ENCODE measurements at places on chromosomes 1 and 21. TPM values are rescaled to one million over a fixed set of nuclear protein-coding genes. Genes with fewer than 3 reads are reported as not detected.

DNA sequence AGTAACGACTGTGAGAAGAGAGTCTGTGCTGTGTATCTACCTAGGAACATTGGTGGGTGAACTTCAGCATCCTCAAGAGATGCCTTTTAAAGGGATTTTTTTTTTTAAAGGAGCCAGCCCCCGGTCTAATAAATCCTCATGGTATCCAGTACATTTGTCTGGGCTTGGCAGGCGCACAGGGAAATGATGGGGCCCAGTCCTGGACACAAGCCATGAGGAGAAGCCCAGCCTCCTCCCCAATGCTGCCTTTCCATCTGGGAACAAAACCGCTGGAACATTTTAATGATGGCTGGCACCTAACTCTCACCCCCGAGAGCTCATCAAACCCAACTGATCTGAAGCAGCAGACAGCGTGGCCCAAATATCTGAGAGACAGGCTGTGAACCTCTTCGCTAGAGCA, 64.2 kb downstream of the ACOT7 start:
- peaks cover 6% of the 10 kb centered on the region for H3K36me3 ChIP-seq
- DNase-seq = no peak
- no peak overlapping the region for H3K4me3 ChIP-seq
- H3K4me1 ChIP-seq = peaks cover 2% of the 10 kb centered on the region
- no peaks in the 10 kb centered on the region for H3K27me3 ChIP-seq
- H3K27ac ChIP-seq = no peak overlapping the region

DNA sequence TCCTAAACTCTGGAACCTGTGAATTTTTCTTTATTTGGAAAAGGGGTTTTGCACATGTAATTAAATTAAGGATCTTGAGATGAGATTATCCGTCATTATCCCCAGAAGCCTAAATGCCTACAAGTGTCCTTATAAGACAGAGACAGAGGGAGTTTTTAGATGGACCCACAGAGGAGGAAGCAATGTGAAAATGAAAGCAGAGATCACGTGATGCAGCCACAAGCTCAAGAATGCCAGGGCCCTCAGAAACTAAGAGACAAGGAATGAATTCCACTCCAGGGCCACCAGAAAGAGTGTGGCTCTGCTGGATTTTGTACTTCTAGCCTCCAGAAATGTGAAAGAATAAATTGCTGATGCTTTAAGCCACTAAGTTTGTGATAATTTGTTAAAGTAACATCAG, 183.6 kb upstream of the UBE2U start:
- peaks cover 8% of the 10 kb centered on the region for H3K4me1 ChIP-seq
- no peak overlapping the region for H3K4me3 ChIP-seq
- DNase-seq = no peak

GRCh38 chr1:12203216-12204007, 26.4 kb upstream of the VPS13D start:
- H3K27me3 ChIP-seq = no peaks in the 10 kb centered on the region
- peaks cover 34% of the 10 kb centered on the region for H3K36me3 ChIP-seq
- H3K4me3 ChIP-seq = no peak overlapping the region
- DNase-seq = no peak
- peaks cover 41% of the 10 kb centered on the region for H3K4me1 ChIP-seq

DNA sequence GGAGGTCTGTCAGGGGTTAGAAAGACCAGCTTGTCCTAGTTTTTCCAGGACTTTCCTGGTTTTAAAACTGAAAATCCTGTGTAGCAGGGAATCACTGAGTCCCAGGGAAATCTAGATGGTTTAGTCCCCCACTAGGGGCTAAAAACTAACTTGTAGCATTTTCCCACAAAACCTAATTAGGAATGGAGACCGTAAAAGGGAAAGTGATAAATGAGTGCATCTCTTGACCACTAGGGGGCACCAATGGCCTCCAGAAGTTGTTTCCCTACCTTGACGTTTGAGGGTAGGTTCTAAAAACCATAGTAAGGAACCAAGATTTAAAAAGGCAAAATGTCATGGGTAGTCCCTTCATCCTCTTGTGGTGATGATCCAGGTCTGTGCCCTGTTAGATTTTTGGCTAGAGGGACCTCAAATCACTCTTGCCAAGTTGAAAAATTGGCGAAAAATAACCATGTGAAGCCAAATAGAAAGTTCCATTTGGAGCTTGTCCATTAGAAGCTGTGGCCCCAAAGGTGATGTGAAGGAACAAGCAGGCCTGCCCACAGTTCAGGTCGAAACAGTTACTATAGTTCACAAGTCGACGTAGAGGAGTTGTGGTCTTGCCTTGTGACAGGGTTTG, 24.5 kb downstream of the CLIC6 start:
- H3K36me3 ChIP-seq = peaks cover 2% of the 10 kb centered on the region
- H3K27ac ChIP-seq = no peak overlapping the region
- peaks cover 5% of the 10 kb centered on the region for H3K4me1 ChIP-seq
- peaks cover 21% of the 10 kb centered on the region for H3K27me3 ChIP-seq

- H3K27ac ChIP-seq = no peak overlapping the region
- H3K36me3 ChIP-seq = no peaks in the 10 kb centered on the region
- peaks cover 39% of the 10 kb centered on the region for H3K27me3 ChIP-seq
- H3K4me3 ChIP-seq = no peak overlapping the region
Measured at GRCh38 chr1:212529211-212529741, 79.3 kb upstream of the ATF3 start.

- peak overlapping the region; percentile 73 for H3K4me3 ChIP-seq
- peaks cover 18% of the 10 kb centered on the region for H3K4me1 ChIP-seq
- H3K36me3 ChIP-seq = peaks cover 43% of the 10 kb centered on the region
Measured at GRCh38 chr1:203744075-203744972, 20.7 kb upstream of the LAX1 start.

DNA sequence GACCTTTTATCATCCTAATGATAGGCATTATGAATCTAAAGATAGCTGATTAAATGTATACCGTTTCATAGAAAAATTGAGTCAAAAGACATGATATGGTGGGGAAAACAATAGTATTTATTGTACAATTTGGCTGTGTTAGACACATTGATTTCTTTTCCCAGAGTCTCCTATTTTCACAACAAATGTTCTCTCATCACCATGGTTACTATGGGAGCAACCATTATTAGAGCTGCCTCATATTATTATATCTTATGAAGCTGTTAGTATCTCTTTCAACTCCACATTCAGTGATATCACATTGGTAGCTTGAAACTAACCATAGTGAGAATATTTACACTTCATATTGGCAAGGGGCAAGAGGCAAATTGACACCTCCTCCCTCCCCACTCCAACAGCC, 10.7 kb upstream of the CTH start:
- no peak for DNase-seq
- H3K27me3 ChIP-seq = peaks cover 9% of the 10 kb centered on the region
- no peak overlapping the region for H3K27ac ChIP-seq
- peaks cover 3% of the 10 kb centered on the region for H3K4me1 ChIP-seq
- no peak overlapping the region for H3K4me3 ChIP-seq
- no peaks in the 10 kb centered on the region for H3K36me3 ChIP-seq

DNA sequence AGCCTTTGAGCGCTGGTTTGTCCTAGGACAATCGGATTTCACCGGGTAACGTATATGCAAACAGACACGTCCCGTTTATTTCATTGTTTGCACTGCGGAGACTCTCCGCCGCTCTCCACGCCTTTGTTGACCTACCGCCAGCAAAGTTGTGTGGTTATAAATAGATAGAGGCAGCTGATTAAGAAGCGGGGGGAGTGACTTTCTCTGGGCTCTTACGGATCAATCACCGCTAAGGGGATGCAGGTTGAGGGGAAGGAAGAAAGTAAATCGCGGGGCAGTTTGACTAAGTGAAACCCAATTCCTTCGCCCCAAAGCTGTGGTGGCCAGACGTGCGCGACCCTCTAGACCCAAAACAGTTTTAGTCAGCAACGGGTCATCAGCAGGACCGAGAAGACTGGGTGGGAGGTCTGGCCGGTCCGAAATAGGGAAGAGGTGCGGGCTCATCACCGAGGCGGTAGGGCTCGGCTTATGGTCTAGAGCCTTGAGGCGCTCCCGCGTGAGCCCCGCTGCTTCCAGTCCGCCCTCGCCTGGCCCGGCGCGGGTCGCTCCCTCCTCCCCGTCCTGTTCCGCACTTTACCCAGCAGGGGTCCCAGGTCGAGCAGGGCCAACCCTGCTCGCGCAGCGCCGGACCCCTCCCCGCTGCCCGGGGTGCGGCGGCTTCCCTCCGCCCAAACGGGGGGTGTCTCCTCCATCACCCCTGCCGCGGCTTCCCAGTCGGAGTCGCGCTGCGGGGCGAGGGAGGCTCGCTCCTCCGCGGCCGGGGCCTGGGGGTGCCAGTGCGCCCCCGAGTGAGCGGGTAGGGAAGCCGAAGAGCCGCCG, 120.8 kb upstream of the RRP15 start:
- no peak overlapping the region for H3K27ac ChIP-seq
- H3K36me3 ChIP-seq = no peaks in the 10 kb centered on the region
- H3K27me3 ChIP-seq = peaks cover 47% of the 10 kb centered on the region
- H3K4me1 ChIP-seq = peaks cover 11% of the 10 kb centered on the region
- peak overlapping the region; percentile 79 for H3K4me3 ChIP-seq

Gene FYB2
- not detected for total RNA-seq

Gene JMJD4
- total RNA-seq = 20.4 TPM

DNA sequence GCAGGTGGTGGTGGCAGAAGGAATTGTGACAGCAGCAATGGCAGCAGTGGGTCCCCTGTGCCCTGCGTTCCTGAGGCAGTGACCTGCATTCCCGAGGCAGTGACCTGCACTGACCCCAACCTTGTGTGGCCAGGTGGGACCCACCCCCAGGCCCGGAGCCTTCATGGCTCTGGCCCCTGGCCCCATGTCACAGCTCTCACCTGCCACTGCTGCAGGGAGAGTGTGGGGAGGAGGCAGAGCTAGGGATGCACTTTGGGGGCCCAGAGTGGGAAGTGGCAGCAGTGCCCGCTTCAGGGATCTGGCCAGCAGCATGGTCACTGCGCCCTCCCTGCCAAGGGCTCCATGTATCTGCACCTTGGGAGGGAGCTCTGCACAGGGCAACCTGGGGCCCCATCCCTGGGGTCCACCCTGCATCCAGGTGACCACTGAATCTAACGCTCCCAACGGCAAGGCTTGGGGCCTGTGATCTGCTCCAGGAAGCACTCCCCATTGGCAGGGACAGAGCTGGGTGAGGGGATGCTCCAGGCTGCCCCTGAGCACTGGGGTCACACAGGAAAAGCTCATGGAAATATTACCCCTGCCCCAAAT, 618.6 kb downstream of the RWDD3 start:
- no peaks in the 10 kb centered on the region for H3K36me3 ChIP-seq
- no peak overlapping the region for H3K4me3 ChIP-seq
- no peak for DNase-seq

Gene TSSK3
- total RNA-seq = 1.6 TPM

GRCh38 chr1:228008391-228009115, 1.8 kb downstream of the WNT3A start:
- H3K27ac ChIP-seq = no peak overlapping the region
- H3K27me3 ChIP-seq = peaks cover 53% of the 10 kb centered on the region
- no peaks in the 10 kb centered on the region for H3K36me3 ChIP-seq
- DNase-seq = no peak

Gene HES5
- not detected for total RNA-seq

- no peak for DNase-seq
- H3K27ac ChIP-seq = peak overlapping the region; percentile 30
- H3K27me3 ChIP-seq = no peaks in the 10 kb centered on the region
- peaks cover 4% of the 10 kb centered on the region for H3K36me3 ChIP-seq
Measured at GRCh38 chr21:38770660-38771059, 35.1 kb upstream of the ETS2 start.

GRCh38 chr1:145759721-145760120, 40.4 kb downstream of the CD160 start:
- H3K4me1 ChIP-seq = no peaks in the 10 kb centered on the region
- peaks cover 44% of the 10 kb centered on the region for H3K36me3 ChIP-seq
- no peak overlapping the region for H3K4me3 ChIP-seq
- H3K27ac ChIP-seq = no peak overlapping the region
- no peaks in the 10 kb centered on the region for H3K27me3 ChIP-seq

Gene ANGPTL1
- not detected for total RNA-seq

Gene DNTTIP2
- total RNA-seq = 55.1 TPM

DNA sequence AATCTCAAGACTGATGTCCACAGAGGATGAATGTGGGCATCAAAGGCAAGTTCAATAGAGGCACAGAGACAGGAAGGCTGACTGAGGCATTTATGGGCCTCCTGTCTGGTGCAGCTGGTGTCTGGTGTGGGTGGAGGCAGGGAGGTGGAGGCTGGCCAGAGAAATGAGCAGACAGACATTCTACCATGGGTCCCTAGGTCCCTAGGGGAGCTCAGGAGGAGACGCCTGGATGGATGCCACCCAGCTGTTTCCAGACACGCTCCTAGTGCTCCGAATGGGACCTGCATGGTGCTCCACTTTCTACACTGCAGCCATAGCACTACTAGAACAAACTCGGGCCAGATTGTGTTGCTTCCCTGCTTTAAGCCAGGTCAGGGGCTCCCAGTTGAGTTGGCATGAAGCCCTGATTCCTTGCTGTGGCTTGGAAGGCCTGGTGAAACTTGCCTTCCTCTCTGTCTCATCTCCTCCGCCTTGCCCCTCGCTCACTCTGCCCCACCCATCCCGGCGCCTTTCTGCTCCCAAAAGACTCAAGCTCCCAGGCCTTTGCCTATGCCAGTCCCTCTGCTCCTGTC, 25.3 kb downstream of the PADI2 start:
- no peaks in the 10 kb centered on the region for H3K4me1 ChIP-seq
- no peak overlapping the region for H3K4me3 ChIP-seq
- DNase-seq = no peak
- H3K36me3 ChIP-seq = no peaks in the 10 kb centered on the region
- H3K27me3 ChIP-seq = peaks cover 4% of the 10 kb centered on the region
- no peak overlapping the region for H3K27ac ChIP-seq

Gene NPL
- 6.2 TPM for total RNA-seq

DNA sequence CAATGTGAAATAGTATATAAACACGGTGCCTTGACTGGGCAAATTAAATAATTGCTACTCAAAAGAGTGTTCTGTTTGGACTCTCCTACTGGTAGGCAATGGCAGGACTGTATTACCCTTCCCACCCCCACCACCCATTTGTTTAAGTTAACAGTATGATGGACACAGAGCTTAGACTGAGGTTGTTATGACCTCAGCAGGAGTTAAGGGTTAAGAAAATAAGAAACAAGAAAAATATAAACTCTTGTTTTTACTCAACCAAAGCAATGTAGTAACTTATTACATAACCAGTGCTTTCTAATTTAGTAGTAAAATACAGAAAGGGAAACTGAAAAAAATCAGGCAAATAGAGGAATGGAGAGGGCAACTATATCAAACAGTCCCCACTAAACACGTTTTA, 19.9 kb upstream of the SERPINC1 start:
- no peaks in the 10 kb centered on the region for H3K4me1 ChIP-seq
- no peak overlapping the region for H3K4me3 ChIP-seq
- H3K27me3 ChIP-seq = no peaks in the 10 kb centered on the region
- no peak overlapping the region for H3K27ac ChIP-seq

DNA sequence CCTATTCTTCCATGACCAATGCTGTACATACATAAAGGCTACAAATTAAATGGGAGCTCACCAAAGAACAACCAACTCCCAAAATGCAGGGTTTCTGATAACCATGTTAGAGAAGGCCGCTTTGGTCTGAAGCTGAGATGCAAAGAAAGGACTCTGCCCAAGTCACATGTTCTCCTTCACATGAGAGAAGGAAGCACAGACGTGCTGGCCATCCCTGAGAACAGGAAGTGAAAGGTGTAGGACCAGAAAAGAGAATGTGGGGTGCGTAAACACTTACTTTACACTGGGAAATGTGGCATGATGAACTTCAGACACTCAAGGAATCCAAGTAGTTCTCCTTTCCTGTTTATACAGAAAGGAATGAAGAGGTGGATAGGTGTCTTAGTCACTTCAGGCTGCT, 31.7 kb upstream of the TADA1 start:
- no peak overlapping the region for H3K4me3 ChIP-seq
- H3K27me3 ChIP-seq = peaks cover 16% of the 10 kb centered on the region
- no peak for DNase-seq
- peaks cover 39% of the 10 kb centered on the region for H3K4me1 ChIP-seq
- H3K27ac ChIP-seq = no peak overlapping the region
